ENCODE measurements at places on chromosomes 2 and 18.
A peak's percentile ranks its signal among the peaks of the same experiment; 100 is the strongest.

DNA sequence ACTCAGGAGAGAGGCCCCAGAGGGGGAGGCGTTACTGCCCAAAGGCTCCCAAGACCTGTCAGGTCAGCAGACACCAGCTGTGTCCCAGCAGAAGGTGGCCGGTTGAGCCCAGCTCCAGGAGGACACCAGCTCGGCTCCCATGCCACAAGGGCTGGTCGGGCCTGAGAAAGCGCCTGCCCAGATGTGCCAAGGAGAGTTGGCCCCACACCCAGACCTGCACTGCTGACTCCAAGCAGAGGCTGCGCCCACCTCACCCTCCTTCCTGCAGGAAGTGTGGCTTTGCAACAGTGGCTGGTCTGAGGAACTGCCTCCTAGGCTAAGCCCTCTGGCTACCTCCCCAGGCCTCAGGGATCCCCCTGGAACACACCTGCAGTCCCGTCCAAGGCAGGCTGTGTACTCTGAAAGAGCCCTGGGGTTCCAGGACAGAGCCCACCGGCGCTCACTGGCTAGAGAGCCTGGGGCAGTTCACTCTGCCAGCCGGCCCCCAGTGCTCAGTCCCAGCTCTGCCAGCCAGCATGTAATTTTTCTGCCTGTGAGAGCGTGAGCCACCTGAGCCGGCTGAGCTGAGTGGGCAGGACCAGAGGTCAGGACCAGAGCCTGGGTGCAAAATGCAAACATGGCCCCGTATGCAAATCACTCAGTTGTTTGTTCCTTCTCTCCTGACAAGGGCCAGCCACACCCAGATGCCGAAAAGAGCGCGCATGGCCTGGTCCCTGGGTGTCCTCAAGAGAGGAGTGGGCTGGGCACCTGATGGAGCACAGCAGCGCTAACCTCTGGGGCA lies 36.9 kb upstream of the PTMA start:
- no peak for DNase-seq

DNA sequence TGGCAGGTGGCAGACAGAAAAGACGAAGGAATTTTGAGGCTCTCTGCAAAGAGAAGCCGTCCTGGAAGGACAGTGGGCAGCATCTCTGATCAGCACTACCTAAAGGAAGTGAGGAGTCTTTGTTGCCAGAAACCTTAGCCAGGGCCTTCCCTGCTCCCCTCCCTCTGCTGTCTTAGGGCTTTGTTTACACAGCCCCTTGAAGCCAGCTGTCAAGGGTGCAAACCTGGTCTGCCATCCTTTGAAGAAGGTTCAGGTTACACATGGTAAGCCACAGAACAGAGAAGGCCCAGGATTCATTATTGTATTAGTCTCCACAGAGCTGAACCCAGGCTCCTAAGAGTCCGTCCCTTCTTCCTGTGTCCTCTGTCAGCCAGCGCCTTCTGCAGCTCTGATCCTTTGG lies 356.7 kb downstream of the TGIF1 start:
- no peak for DNase-seq

DNA sequence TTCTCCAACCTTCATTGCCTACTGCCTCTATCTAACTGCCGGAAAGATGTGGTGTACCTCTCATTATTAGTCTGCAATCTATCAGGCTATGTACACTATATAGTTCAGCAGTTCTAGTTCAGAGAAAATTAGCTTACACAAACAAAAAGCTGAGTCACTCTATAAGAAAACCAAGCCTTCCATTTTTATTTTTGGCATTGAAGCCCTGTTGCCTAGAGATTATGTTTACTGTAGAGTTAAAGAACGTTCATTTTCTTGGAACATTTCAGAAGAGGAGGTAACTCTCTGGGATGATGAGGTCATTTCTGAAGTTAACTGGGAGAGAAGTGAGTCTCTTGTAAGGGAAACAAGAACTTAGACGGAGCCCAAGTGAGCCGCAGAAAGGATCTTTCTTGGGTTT lies 133.5 kb downstream of the FAM124B start:
- DNase-seq: peak; percentile 77

GRCh38 chr2:104854498-104855220 lies 744 bp downstream of the POU3F3 start:
- DNase-seq: no peak

DNA sequence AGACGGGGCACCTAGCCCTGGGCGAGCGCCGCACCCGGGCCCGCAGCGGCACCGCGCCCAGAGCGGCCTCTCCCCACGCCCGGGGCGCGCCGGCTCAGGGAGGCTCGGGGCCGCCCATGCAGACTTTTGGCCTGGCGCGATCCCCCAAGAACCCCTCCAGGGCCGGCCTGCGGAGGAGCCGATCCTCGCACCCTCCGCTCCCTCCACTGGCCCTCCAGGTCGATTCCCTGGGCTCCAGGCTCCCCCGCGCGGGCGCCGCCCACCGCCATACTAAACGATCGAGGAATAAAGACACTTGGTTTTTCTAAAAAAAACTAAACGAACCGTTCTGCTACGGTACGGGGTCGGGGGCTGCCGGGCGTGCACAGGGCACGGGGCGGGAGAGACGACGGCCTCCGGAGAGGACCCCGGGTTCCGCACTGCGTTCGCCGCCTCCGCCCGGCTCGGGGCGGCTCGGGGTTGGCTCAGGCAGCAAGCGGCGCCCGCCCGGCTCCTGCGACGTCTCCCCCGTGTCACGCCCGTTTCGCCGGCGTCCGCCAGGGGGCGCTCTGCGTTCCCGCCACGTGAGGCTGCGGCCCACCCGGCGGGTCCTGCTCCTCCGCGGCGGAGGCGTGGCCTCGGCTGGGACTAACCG lies 365 bp upstream of the KHK start:
- DNase-seq: peak; percentile 74

DNA sequence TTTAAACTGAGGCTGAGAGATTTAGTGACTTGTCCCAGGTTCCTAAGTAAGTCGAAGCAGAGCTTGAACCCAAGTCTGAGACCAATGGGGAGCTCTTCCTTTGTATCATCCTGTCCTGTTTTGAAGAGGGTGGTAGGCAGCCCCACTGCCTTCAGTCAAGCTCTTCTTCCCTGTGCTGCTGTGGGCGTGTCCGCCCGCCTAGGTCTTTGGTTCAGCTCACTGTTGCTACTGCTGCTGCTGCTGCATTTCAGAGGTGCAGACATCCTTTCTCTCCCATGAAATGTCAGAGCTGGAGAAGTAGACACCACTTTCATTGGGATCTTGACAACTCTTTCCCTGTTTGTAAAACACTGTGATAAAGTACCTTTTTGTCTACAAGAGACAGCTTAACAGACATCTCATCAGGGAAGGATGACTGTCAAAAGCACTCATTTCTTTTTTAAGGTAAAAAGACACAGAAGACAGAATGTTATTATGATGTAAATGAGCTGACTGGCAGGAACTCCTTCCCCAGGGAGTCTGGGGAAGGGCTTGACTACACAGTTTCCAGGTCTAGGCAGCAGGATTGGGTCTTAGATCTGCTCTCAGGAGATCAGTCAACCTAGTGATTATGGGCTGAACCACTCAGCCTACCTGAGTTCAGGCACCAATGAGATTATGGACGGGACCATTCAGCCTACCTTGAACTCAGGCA lies 91.7 kb upstream of the TRIB2 start:
- no peak for DNase-seq

DNA sequence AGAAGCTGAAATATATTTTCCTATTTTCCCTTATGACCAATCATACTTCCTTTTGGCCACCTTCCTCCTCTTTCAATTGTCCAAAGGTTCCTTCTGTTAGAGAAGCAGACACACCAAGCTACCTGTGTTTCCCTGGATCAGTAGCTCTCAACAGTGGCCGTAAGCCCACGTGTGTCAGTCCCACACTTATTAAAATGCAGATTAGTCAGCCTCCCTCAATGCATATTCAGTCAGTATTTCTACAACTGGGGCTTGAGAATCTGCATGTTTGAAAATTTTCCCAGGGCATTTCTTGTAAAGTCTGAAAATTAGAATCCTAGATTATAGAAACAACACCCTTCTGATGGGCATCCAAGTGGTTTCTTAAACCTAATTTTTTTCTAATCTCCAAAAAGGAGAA lies 54.0 kb upstream of the ITPRID2 start:
- DNase-seq: no peak

DNA sequence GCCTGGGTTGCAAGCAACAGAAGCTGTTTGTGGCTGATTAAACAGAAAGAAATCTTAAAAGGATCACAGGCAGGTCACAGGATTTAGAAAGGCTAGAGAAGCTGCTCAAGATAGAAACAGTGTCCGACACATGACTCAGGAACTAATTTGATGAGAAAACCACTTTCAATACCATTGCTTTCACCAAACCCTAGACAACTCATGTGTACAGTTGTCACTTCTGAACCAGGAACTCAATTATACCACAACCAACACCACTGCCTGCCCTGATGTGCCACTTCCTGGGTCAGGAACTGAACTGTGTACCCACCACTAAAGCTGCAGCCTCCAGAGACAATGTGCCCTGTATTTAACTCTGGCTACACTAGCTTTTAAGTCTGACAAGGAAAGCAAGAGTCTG lies 56.0 kb downstream of the TMEM247 start:
- DNase-seq: no peak

GRCh38 chr2:132915812-132916549 lies 246.0 kb upstream of the LYPD1 start:
- no peak for DNase-seq

DNA sequence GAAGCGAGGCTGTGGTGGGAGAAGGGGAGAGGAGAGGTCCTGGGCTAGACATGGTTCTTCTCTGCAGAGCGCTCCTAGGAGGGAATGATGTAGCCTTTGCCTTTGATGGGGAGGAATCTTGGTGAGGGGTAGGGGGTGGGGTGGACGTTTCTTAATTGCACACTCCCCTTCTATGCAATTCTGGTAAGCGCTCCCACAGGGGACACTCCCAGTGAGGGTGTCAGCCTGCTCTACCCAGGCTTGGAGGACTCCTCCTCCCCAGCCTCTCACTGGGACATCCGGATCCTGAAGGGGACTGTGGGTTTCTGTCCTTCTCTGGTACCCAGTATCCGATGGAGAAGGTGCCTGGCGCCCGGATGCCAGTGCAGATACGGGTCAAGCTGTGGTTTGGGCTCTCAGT lies 114.3 kb downstream of the DYSF start:
- DNase-seq: no peak

GRCh38 chr2:8544786-8545694 lies 136.8 kb upstream of the ID2 start:
- DNase-seq: peak; percentile 79

GRCh38 chr2:197198890-197199289 lies 111.7 kb downstream of the ANKRD44 start:
- no peak for DNase-seq

DNA sequence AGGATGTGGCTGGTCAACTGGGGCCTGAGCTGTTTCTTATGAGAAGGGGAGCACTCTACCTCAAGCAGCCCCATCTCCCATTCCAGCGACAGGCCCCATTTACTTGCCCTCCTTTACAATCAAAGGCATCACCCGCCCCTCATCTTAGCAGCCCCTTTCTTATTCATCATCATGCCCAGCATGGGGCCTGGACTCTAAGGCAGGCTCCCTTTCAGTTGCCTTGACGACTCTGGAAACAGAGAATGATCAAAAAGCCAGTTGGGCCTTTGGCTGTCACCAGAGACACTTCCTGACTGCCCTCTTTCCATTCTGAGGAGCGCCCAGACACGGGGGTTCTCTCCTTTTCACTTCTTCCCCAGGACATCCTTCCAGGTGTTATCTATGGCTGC lies 11.2 kb downstream of the CELF4 start:
- DNase-seq: no peak

- DNase-seq: no peak
These were observed 20.4 kb downstream of the LYPD6B start for GRCh38 chr2:149058936-149059335.

DNA sequence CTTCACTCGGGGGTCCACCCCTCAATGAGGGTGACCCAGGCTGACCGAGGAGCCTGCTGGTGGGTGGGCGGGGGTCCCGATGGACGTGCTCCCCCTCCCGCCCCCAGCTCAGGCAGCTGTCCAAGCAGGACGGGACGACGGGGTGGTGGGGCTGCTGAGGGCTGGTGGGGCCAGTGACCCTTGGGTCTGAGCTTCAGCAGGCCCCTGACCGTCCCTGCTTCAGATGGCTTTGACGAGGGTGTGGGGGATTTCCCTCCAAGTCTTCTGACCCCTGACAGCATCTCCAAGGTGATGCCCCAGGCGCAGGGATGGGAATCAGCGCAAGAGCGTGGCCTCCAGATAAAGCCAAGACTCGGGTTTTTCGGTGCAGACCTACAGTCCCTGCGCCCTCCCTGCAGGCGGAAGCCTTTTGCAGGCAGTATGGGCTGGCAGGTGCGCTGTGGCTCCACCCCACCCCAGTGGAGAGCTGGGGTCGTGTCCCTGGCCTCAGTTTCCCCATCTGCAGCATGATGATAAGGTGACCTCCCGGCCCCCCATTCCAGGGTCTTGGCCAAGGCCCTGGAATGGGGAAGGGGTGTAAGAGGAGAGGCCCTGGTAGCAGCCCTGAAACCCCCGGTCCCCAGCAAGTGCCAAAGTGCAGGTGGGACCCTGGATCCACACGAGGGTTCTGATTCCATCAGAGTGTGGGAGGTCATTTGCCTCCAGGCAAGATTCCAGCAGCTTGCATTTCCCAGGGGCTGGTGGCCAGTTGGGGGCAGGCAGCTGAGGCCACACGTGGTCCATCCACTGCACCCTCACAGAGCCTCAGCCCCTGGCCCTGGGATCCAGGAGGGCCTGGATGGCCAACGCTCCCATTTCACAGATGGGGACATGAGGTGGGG lies 8.7 kb downstream of the CROCC2 start:
- DNase-seq: no peak

DNA sequence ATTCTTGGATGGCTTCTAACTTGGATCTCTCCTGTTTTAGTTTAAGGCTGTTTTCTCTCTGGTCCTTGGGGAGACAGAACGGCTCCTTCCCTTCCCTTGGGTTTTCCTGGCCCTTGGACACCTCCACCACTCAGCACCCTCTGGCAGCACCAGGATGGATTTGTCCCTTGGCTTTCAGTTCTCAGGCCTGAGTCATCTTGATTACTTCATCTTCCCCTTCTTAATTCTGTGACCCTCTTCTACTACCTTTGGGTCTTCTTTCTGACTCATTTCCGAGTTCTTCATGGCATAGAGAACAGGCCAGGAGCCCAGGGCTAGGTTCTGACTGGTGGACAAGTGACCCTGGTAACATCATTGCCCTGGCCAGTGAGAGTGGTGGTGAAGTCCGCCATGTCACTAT lies 14.9 kb downstream of the IGFBP2 start:
- DNase-seq: no peak

DNA sequence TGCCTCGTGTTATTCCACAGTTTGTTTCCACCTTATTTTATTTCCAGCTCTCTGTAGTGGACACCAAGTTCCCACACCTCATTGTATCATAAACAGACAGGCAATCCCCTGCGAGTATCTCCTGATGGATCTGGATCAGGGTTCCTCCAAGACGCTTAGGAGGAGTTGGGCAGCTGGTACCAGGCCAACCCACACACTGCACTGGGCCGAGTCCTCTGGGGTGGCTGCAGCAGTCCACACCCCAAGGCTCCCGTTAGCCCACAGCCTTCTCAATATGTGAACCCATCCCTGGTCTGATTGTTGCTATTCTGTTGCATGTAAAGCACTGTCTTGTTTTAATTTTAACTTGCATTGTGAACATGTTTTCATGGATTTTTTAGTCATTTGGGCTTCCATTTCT lies 178.8 kb upstream of the RAB6C start:
- DNase-seq: no peak

- DNase-seq: no peak
These were observed 524 bp upstream of the KLHL14 start for GRCh38 chr18:32773382-32773712.

- DNase-seq: no peak
These were observed 286.1 kb downstream of the SOX11 start for GRCh38 chr2:5978131-5978751.
